ENCODE measurements at places on chromosomes 12 and 14. TPM values are rescaled to one million over a fixed set of nuclear protein-coding genes. Genes with fewer than 3 reads are reported as not detected.

- no peak for DNase-seq
Measured at GRCh38 chr14:91371011-91371989, 46.3 kb downstream of the CCDC88C start.

- DNase-seq: peak; percentile 32
Measured at GRCh38 chr12:104615048-104615561, 158.4 kb downstream of the CHST11 start.

DNA sequence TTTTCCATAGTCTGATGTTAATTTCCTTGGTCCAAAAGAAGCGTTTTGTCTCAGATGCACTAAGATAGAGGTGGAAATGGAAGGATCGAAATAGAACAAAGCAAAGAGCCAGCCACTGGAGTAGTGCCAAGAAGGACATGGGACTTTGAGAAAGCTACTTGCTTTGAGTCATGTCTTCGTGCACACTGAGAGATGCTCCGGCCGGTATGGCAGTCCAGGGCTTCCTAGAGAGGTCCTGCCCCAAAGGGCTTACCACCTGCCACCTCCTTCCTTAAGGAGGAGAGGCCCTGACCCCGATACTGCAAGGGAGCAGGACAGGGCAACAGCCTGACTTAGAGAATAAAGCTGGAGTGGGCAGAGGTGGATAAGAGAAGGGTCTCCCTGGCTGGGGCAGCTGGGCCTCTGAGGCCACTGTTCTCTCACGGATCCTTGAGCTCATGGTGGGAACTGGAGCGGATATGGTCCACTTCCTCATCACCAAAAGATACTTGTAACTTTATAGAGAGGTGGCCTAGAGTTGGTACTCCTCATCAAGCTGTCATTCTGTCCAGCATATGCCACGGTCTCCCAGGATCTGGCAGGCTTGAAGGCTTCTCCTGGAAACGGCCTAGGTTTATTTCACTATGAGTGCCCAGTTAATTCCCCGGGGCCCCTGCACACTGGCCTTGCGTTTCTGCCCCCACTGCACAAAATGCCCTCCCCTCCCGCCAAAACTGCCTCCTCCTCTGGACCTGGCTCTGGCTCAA is 57.4 kb downstream of the FOXN3 start:
- DNase-seq: no peak

DNA sequence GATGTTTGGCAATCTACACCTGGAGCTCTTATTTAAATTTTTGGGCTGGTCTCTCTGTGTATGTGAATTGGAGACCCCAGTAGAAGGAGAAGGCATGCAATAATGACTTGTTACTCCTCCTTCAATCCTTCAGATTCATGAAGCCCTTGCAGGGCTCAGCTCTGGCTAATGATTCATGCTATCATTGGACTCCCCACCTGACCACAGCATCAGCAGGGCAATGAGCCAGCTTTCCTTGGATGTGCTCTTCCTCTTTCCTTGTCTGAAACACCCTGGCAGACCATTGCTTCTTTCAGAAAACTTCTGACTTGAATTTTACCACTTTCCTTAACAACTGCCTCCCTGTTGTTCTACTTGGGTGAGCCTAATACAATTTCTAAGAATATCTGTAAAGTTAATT is 1019.2 kb downstream of the AACS start:
- no peak for DNase-seq

Gene IGF1
- polyA plus RNA-seq: 5.4 TPM

- DNase-seq: no peak
Measured at GRCh38 chr12:14989790-14990189, 16.9 kb downstream of the PDE6H start.

Gene WDR89
- 13.0 TPM for polyA plus RNA-seq

DNA sequence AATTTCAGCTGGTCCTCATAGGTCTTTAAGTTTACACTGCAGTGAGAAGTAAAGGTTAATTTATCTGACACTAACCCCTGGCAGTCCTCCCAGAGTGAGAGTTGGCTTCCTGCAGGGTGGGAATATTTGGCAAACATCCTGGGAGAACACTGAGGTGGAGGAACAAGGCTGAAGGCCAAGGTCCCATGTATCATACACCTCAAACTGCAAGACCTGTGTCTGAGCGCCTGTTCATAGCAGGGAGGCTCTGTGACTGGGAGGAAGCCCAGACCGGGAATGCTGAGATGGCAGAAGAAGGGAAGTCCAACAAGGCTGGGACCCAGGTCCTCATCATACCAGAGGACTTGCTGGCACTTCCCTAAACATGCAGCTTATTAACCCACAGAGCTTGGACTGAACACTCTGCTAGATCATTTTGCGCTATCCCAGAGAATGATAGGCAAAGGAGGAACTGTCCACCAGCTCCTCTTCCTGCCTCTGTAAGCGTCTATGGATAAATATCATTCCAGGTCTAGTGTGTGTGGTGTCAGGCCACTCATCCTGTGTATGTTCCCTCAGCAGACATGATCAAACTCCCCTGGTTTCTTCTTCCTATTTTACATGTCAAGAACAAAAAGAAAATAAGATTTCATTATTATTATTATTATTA is 199.6 kb upstream of the CNOT2 start:
- no peak for DNase-seq

DNA sequence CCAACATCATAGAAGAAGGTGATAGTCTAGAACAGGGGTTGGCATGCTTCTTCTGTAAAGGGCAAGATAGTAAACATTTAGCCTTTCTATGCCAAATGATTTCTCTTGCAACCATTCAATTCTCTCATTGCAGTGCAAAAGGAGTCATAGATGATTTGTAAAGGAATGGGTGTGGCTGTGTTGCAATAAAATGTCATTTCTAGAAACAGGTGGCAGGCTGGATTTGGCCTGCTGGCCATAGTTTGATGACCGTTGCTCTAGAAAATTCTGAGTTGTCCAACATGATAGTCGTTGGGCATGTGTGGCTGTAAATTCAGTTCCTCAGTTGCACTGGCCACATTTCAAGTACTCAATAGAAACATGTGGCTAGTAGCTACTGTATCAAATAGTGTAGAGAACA is 21.7 kb downstream of the SMCO2 start:
- DNase-seq: no peak

GRCh38 chr14:56304456-56304855 is 186.2 kb downstream of the PELI2 start:
- DNase-seq: no peak

Gene ALKBH1
- 11.9 TPM for polyA plus RNA-seq

DNA sequence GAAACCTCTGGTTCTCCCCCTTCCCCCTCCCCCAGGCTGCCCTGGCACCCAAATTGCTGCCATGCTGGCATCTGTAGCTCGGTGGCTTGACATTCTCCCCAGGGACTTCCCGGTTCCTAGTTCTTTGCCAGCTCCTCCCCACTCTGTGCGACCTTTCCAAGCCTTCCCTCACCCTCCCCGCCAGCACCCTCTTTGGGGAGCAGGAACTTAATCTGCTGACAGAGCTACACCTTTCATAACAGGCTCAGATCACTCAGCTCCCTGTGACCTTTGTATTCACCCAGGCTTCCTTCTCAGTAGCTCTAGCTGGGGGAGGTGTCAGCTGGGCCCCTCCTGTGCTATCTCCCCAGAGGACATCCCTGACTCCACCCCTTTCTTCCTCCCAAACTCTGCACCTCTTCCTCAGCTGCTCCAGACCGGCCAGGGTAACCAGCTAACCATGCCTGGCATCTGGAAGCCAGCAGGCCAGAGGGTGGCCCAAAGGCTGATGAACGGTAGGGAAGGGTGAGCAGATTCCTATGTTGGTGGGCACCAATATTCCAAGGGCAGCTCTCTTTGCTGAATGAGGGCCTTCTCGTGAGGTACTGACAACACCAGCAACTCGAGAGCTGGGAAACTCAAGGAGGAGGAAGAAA is 1.8 kb upstream of the COX14 start:
- peak; percentile 92 for DNase-seq

Gene PMCH
- 0.18 TPM for polyA plus RNA-seq

Gene GLIPR1L1
- 0.27 TPM for polyA plus RNA-seq

Gene LHX5
- polyA plus RNA-seq: not detected

Data from large intestine (tissue), 12 donors.